GM23248 (cell line): ENCODE measurements at places on chromosomes 1 and 21.

DNA sequence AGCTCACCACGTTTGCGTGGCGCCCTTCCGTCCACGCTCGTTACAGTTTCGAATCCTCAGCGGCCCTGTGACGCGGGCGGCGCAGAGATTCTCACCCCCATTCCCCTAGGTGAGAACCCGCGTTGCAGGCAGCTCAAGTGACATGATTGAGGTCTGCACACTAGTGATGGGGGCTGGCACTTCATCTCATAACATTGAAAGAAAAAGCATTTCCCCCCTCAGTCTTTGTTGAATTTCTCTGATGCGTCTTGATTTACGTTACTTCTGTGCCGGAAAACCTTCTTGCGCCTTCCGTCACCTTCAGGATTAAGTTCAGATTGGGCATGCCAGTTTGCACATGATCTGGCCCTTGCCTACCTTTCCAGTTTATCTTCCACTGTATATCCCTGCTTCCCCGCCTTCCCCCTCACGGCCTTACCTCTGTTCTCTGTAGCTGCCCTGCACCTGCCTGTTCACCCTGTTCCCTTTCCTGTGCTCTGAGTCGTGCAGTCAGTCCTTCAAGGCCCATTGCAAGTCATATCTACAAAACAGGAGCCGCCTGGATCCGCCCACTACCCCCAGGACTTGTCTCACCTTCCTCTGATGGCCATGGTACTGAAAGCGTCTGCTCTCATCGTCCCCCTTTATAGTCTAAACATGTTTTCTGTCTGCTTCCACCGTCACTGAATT lies 1.1 kb downstream of the CTPS1 start:
- H3K27ac ChIP-seq = peak overlapping the region; percentile 87
- H3K36me3 ChIP-seq = peaks cover 11% of the 10 kb centered on the region
- peak; percentile 46 for DNase-seq
- peak overlapping the region; percentile 84 for H3K4me3 ChIP-seq
- H3K27me3 ChIP-seq = no peaks in the 10 kb centered on the region
- peaks cover 45% of the 10 kb centered on the region for H3K4me1 ChIP-seq

DNA sequence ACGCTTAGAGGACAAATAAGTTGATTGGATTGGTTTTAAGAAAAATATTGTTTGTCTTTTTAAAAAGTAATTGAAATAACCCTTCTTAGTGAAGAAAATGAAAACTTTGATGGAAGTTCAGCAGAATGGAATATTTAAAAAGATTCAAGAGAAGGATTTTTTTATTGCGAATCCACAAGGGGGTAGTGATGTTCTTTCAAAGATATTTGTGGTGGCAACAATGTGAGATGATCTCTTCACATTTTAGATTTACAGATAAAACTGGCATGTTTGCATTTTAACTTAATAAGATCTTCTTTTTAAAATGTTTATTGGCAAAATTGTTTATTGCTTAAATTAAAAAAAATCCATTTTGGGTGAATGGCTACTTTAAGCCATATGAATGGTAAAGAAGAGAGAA lies 8.9 kb downstream of the CAMTA1 start:
- no peaks in the 10 kb centered on the region for H3K36me3 ChIP-seq
- H3K27ac ChIP-seq = no peak overlapping the region
- peaks cover 16% of the 10 kb centered on the region for H3K4me1 ChIP-seq

- DNase-seq = peak; percentile 65
- no peaks in the 10 kb centered on the region for H3K27me3 ChIP-seq
- H3K4me3 ChIP-seq = no peak overlapping the region
Measured at GRCh38 chr1:81681601-81682266, 119.0 kb upstream of the ADGRL2 start.

DNA sequence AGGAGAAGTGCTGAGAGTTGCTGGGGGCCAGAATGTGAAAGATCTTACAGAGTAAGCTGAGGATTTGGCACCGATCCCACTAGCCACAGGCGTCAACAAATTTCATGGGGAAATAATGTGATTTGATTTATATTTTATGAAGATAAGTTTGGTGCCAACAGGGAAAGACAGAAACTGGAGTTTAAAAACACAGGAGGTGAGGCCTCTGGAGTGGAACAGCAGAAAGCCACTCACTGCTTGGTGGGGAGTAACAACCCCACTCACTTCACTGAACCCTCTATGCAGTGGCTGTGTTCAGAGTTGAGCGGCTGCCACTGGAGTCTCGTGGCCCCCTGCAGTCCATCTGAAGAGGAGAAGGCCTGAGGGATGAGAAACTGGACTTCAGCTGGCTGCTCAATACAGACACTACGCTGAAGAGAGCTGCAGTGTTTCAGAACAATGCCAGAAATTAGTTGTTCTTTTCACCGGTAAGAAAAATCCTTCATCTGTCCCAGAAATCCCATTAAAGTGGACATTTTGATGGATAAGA lies 48.0 kb upstream of the RXRG start:
- H3K36me3 ChIP-seq = no peaks in the 10 kb centered on the region
- H3K4me3 ChIP-seq = no peak overlapping the region
- no peaks in the 10 kb centered on the region for H3K4me1 ChIP-seq

DNA sequence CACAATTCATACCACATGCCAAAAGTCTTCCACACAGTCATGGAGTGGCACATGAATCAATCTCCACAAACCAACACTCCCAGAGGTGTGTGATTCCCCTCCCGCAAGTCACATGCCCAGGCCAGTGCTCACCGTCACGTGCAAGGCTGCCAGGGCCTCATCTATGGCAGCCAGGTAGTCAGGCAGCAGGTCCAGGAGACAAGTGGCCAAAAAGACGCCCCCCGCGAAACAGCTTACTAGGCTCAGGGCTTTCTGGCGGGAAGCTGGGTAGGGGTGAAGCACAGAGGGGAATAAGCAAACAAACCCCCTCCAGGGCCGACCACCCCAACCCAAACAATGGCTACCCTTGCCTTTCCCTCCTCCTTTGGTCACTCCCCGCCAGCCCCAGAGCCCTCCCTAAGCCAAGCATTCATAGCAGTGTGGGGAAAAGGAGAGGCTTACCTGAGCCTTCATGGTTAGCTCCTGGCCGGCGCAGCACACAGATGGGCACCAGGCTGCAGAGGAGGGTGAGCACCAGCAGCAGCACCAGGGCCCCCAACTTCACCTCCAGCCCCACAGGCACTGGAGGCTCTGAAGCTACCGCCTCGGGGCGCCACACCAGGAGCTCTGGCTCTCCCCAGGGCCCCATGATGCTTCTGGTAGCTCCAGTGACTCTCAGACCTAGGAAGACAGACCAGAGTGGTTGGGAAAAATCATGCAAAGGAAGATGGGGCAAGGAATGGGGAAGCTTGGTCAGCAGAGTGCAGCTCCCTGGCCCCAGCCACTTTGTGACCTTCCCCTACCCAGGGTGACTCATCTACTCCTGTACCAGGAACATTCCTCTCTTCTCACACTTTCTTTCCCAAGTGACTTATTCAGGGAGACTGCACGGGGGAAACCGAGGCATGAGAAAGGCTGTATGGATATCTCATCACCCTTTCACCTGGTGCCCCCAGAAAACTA lies 978 bp downstream of the SLC39A1 start:
- no peaks in the 10 kb centered on the region for H3K36me3 ChIP-seq
- H3K4me3 ChIP-seq = peak overlapping the region; percentile 77
- no peaks in the 10 kb centered on the region for H3K27me3 ChIP-seq

DNA sequence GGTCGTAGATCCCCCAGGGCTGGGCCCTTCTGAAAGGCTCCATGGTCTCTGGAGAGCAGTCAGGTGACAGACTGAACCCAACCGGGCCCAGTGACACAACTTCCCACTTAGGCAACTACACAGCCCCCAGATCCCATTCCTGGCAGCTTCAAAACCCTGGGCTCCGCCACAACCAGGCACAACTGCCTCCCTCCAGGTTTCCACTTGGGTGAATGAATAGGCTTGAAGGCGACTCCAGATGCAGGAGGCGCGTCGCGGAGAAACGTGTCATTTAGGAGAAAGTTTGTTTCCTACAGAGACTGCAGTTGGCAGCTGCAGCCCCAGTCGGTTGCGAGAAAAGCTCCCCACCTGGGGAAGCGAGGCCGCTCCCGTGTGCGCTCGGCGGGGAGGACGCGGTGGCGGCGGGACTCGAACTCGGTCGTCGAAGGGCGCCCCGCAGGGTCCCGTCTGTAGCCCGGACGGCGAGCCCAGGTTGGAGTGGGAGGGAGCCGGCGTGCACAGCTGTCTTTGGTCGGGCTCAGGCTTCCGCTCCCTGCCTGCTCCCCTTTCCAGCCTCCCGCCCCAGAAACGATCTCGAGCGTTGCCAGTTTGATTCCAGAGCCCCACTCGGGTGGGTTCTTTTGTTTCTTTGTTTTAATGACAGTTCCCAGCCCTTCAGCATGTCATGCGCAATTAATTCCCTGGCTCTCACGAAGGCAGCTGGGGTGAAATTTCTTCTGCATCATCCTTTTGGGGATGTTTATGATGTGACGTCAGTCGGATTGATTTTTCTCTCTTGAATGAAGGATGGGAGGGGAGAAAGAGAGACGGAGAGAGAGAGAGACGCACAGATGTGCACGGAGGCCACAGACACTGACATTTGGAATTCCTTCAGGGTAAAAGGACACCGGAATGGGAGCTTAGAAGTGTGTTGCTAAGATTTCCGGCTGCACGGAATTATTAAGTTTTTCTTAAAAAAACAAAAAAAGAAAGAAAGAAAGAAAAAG lies 862 bp upstream of the SGIP1 start:
- peaks cover 3% of the 10 kb centered on the region; the same call in 1 of the 2 replicates for H3K4me1 ChIP-seq
- peak overlapping the region; percentile 61 for H3K27ac ChIP-seq
- no peaks in the 10 kb centered on the region for H3K27me3 ChIP-seq

- H3K4me1 ChIP-seq = peaks cover 28% of the 10 kb centered on the region
- H3K27me3 ChIP-seq = no peaks in the 10 kb centered on the region
- H3K27ac ChIP-seq = peak overlapping the region; percentile 47
- no peaks in the 10 kb centered on the region for H3K36me3 ChIP-seq
Measured at GRCh38 chr1:171716616-171717015, 25.2 kb downstream of the VAMP4 start.

DNA sequence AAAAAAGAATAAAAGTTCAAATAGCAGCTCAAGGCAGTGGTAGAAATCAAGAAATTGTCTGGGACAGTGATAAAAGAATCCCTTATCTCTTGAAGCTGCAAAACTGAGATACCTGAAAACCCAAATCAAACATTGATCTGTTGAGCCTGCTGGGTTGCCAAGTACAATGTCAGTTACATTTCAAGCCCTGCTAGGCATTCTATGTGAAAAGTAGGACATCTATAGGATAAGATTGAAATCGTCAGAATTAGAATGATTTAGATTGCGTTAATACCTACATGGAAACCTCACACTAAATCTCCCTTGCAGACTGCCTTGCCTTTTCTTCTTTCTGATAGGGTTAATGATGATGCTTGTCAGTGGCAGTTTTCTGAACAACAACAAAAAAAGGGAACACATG lies 1684.4 kb upstream of the B3GALT2 start:
- no peaks in the 10 kb centered on the region for H3K27me3 ChIP-seq
- no peaks in the 10 kb centered on the region for H3K4me1 ChIP-seq
- DNase-seq = no peak
- no peak overlapping the region for H3K4me3 ChIP-seq
- no peak overlapping the region for H3K27ac ChIP-seq

DNA sequence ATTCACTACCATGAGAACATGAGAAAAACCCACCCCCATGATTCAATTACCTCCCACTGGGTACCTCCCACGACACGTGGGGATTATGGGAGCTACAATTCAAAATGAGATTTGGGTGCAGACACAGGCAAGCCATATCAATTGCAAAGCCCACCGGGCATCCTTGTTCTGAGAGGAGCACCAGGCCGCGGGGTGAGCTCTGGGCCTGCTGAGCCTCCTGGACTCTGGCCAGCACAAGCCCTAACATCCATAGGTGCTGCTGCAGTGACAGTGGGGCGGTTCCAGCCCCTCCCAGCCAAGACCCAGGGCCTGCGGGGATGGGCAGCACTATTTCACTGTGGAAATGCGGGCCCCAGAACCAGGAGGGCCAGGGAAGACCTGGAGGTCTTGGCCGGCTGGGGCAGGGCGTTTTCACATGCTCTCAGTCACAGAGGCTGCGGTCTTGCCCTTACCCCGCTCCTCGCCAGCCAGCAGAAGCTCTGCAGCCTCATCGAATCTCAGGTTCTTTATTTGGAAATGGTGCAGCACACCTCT lies 103.8 kb downstream of the PCBP3 start:
- no peak overlapping the region for H3K4me3 ChIP-seq
- peaks cover 3% of the 10 kb centered on the region; the same call in 1 of the 2 replicates for H3K4me1 ChIP-seq
- H3K27ac ChIP-seq = no peak overlapping the region
- DNase-seq = no peak
- H3K27me3 ChIP-seq = no peaks in the 10 kb centered on the region

DNA sequence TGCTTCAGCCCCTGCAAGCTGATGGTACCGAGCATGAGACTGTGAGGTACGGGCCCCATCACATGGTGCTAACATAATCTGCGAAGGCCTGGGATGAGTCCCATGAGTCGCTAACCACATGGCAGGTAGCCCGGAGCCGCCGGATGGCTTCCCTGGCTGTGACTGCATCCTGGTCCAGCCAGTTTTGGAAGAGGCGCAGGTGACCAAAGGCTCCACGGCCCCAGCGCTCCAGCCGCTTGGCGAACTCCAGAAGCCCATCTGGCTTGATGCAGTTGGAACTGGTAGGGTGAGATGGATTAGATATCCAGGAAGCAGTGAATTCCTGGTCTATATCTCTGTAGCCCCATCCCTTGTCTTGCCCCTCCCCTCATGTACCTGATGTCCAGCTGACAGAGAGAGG lies 24.6 kb downstream of the LRRC41 start:
- no peak for DNase-seq
- H3K4me1 ChIP-seq = no peaks in the 10 kb centered on the region
- no peaks in the 10 kb centered on the region for H3K27me3 ChIP-seq

GRCh38 chr1:223143537-223144248 lies 645 bp upstream of the TLR5 start:
- H3K27me3 ChIP-seq = 0 out of 2 replicates have a peak, but pooled peaks cover 4% of the 10 kb centered on the region
- H3K4me1 ChIP-seq = peaks cover 3% of the 10 kb centered on the region
- H3K36me3 ChIP-seq = no peaks in the 10 kb centered on the region
- no peak for DNase-seq
- peak overlapping the region; percentile 83 for H3K4me3 ChIP-seq
